Hematopoietic multipotent progenitor cell treated with erythropoietin and hydrocortisone succinate and interleukin-3 and kit ligand, for 4 days (in vitro differentiated cells): ENCODE measurements at places on chromosomes 7 and 10.

- no peak for DNase-seq
Observed at GRCh38 chr10:61329854-61330253, 123.3 kb downstream of the TMEM26 start.

- no peak for DNase-seq
Observed at GRCh38 chr10:128990986-128991385, 476.1 kb upstream of the MGMT start.

- DNase-seq = no peak
Observed at GRCh38 chr7:143384148-143384547, 3.0 kb downstream of the ZYX start.

GRCh38 chr7:7109934-7110333, 72.4 kb upstream of the C1GALT1 start:
- DNase-seq = no peak
